IMR-90 (cell line): ENCODE measurements at places on chromosomes 13 and 19. TPM values are rescaled to one million over a fixed set of nuclear protein-coding genes. Genes with fewer than 3 reads are reported as not detected.

- DNase-seq, result no peak
Measured at GRCh38 chr19:18682807-18683108, 722 bp upstream of the CRTC1 start.

GRCh38 chr19:31424861-31425620, 75.8 kb upstream of the TSHZ3 start:
- peak; percentile 33 for DNase-seq

- DNase-seq, result peak; percentile 28
Measured at GRCh38 chr13:112928972-112929782, 39.8 kb upstream of the MCF2L start.

DNA sequence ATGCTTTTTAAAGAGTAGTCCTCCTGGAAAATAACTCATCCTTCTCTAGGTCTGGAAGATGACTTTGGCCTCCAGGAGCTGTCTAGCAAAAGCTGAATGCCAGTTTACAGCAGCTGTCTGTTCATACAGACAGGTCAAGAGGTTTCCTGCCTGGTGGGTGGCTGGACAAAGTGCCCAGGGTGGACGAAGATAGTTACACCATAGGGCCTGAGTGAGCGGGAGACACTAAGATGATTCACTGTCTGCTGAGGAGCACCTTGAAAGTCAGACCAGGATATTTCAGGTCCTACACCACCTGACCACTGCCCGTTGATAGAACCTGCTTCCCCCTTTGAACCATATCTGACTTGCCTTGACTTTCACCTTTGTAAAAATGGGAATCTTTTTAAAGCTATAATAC, 49.2 kb upstream of the RCBTB2 start:
- no peak for DNase-seq

- no peak for DNase-seq
Measured at GRCh38 chr13:22432690-22433089, 748.1 kb upstream of the SGCG start.

- DNase-seq, result peak; percentile 95
Measured at GRCh38 chr13:94329754-94330551, 149.5 kb downstream of the DCT start.

- DNase-seq, result no peak
Measured at GRCh38 chr13:112900691-112901091, 68.3 kb upstream of the MCF2L start.

DNA sequence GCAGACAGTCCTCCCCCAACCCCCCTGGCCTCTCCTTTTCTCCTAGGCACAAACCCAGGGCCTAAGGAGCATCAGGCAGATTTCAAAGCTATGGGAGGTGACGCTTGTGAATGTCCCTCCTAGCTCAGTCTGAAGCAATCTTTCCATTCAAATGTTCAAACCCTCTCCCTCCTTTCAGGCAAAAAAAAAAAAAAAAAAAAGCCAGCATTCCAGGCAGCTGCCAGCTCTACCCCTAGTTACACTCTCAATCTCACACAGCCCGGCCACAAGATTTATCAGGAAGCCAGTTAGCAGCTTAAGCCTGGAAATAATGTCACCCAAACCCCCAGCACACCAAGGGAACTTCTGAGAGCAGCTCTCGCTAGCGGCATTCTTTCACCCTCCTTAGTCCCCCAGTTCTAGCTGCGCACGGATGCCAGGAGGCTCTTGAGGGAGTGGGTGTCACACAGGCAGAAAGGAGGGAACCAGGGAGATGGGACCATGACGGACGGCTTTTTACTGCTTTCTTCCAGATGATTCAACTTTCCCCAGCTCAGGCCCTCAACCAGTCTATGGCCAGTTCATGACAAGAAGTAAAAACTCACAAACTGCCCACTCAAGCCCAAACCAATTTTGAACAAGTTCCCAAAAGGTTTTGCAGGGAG, 6.3 kb downstream of the SH3GL1 start:
- DNase-seq, result no peak

GRCh38 chr13:37640499-37640898, 41.9 kb upstream of the POSTN start:
- peak; percentile 86 for DNase-seq

GRCh38 chr19:610801-611480, 21.3 kb downstream of the HCN2 start:
- DNase-seq, result peak; percentile 76

DNA sequence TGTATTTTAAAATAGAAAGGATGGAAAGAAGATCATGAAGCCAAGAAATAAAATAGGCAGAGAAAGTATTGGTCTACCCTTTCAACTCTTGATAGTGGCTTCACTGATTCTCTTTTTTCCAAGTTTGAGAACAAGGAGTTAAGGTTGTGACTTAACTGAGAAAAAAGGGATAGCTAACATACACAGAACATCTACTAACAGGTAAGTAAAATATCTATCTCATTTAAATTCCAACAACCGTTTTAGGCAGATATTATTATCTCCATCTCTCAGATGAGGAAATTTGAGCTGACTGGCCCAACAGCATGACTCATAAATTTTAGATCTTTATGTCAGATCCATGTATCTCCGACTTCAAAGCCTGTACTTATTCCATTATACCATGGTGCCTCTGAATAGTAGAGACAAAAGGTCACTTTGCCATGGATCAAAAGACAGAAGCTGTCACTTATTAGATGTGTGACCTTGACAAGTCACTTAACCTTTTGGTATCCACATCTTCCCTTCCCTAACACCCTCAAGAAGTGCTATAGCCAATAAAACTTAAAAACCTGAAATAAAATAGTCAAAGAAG, 152.1 kb downstream of the DACH1 start:
- DNase-seq, result no peak

DNA sequence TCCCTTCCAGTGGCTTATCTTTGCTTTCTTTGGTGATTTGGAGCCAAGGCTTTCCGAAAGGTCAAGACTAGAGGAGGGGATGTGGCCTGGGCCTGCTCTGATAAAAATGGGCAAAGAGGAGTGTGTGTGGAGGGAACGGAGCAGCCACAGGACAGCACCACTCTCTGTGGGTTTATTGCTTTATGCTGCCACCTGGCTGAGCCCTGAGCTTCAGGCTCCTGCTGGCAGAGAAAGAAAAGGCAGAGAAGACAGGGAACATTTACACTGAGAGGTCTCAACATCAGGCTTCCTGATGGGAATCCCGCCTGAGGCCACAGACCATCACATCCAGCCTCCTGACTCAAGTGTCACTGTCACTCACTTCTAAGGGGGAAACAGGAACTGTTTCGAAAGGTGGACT, 9.2 kb upstream of the GSX1 start:
- DNase-seq, result peak; percentile 8

DNA sequence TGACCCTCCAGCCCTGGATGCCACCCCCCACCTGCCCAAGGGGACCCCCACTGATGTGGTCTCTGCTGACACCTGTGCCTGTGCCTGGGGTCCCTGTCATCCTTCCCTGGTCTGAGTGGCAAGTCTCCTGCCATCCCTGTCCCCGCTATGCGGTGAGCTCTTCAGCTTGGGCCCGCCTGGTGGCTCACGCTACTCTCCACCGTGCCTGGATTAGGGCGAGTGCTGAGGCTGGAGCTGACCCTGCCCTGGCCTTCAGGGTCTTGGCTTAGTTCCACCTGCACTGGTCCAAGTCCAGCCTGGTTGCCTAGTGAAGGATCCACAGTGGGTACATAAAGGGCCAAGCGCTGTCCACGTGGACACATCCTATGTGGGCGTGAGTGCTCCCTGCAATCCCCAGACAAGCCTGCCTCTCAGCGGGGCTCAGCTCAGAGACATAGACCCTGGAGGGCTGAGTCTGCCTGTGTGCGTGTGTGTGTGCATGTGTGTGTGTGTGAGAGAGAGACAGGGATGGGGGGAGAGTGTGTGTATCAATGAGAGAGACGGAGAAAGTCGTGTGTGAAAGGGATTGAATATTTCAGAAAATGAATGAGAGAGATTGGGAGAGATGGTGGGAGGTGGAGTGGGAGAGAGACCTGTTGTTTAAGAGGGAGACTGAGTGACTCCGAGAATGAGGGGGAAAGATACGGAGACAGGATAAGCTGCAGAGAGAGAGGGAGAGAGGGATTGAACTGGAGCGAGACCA, 22.1 kb downstream of the WTIP start:
- DNase-seq, result no peak

DNA sequence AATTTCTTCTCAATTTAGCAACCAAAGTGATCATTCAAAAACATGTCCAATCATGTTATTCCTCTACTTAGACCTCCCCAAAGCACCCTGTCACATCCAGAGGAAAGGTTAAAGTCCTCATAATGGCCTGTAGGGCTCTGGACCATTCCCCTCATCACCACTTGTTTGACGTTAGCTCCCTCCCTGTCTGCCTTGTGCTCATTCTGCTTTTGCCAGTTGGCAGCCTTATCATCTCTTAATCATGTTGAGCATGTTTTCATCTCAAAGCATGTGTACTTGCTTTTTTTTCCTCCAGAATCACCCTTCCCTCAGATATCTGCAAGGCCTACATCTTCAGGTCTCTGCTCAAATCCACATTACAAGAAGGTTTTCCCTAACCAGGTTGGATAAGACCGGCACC, 25.9 kb downstream of the UBAC2 start:
- DNase-seq, result no peak

- DNase-seq, result peak; percentile 82
Measured at GRCh38 chr13:60396783-60397703, at the start of gene TDRD3. Gene TDRD3 (plus strand): TSS chr13:60397220. CDS start chr13:60397365, 145 bp downstream.

- no peak for DNase-seq
Measured at GRCh38 chr13:41650706-41651105, 193.4 kb downstream of the RGCC start.

GRCh38 chr13:50511877-50512341, 331.6 kb downstream of the DLEU7 start:
- DNase-seq, result no peak

DNA sequence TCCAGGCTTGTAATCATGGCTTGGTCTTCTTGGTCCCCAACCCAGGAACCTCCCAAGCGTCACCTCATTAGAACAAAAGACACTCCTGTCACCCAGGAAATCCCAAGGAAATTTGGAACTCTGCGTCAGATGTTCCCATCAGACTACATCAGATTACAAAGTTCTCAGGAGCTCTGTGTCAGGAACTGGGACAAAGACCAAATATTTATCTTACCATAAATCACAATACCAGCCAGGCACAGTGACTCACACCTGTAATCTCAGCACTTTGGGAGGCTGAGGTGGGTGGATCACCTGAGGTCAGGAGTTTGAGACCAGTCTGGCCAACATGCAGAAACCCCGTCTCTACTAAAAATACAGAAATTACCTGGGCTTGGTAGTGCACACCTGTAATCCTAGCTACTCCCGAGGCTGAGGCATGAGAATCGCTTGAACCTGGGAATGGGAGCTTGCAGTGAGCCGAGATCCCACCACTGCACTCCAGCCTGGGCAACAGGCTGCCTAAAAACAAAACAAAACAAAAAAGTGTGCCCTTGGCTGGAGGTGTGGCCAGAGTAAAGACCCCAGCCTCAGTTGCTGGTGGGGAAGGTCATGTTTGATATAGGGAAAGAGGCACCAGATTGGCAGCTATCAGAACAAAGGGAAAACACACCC, 16.7 kb upstream of the CCDC124 start:
- DNase-seq, result no peak

DNA sequence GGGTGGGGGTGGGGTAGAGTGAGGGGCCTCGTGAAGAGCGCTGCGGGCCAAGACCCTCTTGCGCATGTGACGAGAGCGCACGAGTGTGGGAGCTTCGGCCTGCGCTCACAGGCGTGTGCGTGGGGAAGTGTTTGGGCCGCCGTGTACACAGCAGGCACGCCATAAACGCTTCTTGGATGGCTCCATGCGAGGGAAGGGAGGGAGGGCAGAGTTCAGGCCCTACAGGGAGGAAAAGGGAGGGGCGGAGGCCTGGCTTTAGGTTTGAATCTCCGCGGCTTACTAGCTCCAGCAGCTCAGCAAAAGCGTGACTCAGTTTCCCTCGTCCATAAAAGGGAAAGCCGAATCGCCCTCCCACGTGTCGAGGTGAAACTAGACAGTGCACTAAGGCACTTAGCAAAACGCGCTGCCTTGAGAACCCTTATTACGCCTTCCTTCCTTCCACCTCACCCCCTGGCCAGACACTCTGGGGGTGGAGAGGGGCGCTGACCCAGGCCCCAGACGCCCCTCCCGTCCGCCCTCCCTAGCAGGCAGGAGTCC, 12.5 kb downstream of the GADD45B start:
- DNase-seq, result no peak

DNA sequence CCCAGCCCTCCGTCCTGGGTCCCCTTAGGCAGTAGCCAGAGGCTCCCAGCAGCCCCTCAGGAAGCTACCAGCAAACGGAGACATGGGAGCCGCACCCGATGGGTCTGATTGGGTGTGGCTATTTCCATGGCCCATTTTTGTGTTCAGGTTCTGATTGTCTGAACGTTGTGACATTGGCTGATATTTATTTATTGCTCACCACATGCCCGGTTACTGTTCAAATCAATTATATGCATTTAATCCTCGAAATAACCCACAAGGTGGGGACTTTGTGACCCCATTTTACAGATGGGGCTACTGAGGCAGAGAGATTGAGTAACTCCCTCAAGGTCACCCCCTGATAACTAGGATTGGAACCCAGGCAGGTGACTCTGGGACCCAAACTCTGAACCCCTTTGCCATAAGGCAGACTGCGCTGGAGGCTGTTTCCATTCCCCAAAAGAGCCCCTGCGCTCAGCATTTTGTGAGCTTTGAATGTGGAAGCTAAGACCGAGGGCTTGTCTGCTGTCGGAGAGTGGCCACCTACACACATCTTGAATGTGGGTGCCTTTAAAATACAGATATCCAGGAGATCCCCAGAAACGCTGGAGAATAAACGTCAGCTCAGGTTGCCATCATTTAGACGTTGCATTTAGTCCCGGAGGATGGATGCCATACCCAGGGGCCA, 13.6 kb upstream of the MCF2L start:
- DNase-seq, result no peak

Gene OR7E24
- total RNA-seq, result not detected in 2 replicates

Gene NCR1
- not detected in 2 replicates for total RNA-seq

Gene NAT14
- 4.3 and 7.2 TPM in 2 replicates for total RNA-seq

Gene RETN
- total RNA-seq, result not detected in 2 replicates

Gene STOML3
- not detected in 2 replicates for total RNA-seq

Gene F2RL3
- not detected in 2 replicates for total RNA-seq

Gene ZNF569
- total RNA-seq, result 5.9 and 6.7 TPM in 2 replicates

Gene TNFSF9
- not detected in 2 replicates for total RNA-seq

Gene PEAK3
- under 0.01 TPM in 1 of 2 replicates, not detected in the other for total RNA-seq

Gene ZNF99
- not detected in 2 replicates for total RNA-seq

Gene RBM42
- 19.0 and 20.6 TPM in 2 replicates for total RNA-seq

Gene MAN2B1
- 10.4 and 10.6 TPM in 2 replicates for total RNA-seq

Gene PTGIR
- 0.54 and 0.56 TPM in 2 replicates for total RNA-seq

Gene FAM216B
- not detected in 2 replicates for total RNA-seq

Gene POSTN
- total RNA-seq, result 31.9 and 32.6 TPM in 2 replicates

Gene CLEC17A
- not detected in 2 replicates for total RNA-seq

Gene MAP4K1
- not detected in 2 replicates for total RNA-seq

Gene RUBCNL
- under 0.01 TPM in 1 of 2 replicates, not detected in the other for total RNA-seq

Gene ADGRE2
- not detected in 2 replicates for total RNA-seq

Gene MUC16
- not detected in 2 replicates for total RNA-seq
